ENCODE measurements at places on chromosomes 5 and 9.
A peak's percentile ranks its signal among the peaks of the same experiment; 100 is the strongest.

- DNase-seq, result no peak
Observed at GRCh38 chr5:147920420-147921030, 14.2 kb upstream of the C5orf46 start.

DNA sequence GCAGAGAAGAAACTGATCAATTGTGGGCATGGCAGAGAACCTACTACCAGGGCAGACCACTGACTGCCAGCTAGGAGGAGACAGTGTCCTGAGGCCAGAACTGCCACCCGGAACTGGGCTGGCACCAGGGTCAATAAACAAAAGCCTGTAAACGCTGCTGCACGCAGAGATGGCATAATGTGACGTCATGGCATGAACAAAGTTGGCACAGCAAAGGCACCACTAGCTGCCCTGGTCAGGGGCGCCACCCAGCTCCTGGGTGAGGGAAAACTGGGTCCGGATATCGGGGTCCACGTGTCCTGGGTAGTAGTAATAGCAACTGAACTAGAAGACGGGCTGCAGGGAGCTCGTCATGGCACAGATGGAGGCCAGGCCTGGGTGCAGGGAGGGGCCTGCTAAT, 32.1 kb downstream of the DYNC2I2 start:
- DNase-seq, result no peak

DNA sequence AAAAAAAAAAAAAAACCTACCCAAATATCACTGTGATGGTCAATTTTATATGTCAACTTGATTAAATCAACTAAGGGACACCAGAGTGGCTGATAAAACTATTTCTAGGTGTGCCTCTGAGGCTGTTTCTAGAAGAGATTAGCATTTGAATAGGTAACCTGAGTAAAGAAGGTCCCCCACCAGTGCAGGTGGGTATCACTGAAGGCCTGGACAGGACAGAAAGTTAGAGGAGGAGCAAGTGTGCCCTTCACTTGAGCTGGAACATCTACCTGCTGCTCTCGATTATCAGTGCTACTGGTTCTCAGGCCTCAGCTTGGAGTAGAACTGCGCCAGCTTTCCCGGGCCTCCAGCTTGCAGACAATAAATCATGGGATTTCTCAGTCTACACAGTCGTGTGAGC, 88.7 kb downstream of the TLE1 start:
- no peak for DNase-seq

GRCh38 chr5:151270599-151270998, 17.6 kb downstream of the GM2A start:
- DNase-seq, result no peak

- no peak for DNase-seq
Observed at GRCh38 chr5:95631255-95631958, 11.5 kb downstream of the GPR150 start.

- no peak for DNase-seq
Observed at GRCh38 chr5:150066901-150067396, 19.4 kb downstream of the CSF1R start.

DNA sequence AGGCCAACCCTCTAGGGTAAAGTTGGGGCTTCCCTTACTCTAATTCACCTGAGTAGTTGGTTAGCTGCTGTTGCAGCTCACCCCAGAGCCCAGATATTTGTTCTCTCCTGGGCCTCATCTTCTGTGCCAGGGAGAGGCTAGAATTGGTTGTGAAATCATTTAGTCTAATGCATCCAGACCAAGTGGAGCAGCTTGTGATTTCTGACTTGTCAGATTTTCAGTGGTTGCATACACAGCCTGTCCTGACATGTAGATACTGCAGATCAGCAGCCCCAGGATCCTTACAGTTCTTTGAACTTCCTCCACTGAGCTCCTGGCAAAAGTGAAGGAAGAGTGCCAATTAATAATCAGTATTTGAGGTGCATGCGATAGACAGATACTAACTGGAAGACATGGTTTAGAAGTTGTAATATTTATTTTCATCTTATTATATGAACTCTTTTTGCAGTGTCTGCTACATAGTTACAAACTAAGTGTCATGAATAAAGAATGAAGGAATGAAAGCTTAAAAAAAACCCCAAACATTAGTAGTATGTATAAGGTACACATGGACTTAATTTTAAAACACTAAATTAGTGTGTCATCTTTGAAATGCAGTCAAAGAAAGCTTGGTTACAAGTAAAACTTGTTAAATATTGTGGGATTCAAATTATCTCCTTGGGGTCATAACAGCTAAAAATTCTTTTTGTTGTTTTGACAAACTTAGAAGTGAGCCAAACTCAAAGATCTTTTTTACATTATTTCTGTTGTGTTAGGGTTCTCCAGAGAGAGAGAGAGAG, 128.5 kb downstream of the VPS13A start:
- no peak for DNase-seq

DNA sequence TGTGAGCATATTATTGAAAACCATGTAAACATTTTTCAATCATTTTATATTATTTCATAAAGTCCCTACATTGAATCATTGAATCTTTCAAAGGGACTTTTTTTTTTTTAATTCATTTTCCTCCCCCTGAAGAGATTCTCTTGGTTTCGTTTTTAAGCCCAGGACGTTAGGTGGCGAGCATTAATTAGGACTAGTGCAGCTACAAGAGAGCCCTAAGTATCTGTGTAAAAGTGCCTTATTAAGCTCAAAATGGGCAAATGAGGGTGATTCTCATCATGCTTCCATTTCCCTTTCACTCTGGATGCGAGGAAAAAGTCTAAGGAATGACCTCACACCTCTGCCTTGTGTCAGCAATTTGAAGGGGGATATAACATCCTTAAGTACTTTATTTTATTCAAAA, 517.9 kb upstream of the ITGA1 start:
- no peak for DNase-seq

- DNase-seq, result no peak
Observed at GRCh38 chr9:134486596-134486995, 155.0 kb upstream of the COL5A1 start.

DNA sequence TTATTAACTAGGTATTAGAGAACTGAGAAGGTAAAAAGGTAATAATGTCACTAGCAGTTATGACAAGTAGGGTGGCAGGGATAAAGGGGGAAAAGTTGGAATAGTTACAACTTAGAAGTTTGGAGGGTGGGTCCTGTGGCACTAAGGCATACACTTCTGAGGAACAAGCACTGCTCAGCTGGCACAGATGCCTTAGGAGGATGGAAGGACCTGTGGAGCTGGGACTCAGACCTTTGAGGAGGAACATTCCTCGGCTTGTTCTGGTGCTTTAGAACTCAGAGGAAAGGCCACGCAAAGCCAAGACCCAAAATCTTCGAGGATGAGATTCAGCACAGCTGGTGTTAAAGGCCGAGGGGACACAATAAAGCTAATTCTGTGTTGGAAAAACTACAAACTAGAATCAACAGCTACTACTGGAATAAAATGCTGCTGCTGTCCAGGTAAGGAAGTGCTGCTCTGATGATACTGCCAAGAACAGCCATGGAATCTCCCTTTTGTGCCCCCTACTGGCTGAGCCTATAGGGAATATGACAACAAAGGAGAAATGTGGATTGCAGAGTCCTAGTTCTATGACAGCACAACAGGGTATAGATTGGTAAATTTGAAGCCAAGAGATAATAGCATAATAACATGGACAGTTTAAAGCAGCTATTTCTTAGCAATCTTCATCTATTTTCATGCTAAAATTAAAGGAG, 126.7 kb downstream of the SLC25A46 start:
- peak; percentile 14 for DNase-seq

GRCh38 chr9:18137815-18138214, 336.1 kb upstream of the ADAMTSL1 start:
- DNase-seq, result no peak

GRCh38 chr5:6464441-6464840, 15.8 kb downstream of the UBE2QL1 start:
- peak; percentile 50 for DNase-seq

DNA sequence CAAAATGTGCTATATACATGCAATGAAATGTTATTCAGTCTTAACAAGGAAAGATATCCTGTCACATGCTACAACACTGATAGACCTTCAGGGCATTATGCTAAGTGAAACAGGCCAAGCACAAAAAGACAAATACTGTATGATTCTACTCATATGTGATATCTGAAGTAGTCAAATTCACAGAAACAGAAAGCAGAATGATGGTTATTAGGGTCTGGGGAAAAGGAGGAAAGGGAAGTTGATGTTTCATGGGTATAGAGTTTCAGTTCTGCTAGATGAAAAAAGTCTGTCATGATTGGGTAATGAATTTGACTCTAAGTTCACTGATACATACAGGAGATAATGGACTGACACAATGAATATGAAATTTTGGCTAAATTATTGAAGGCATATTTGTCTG, 11.2 kb upstream of the RIC1 start:
- no peak for DNase-seq

- DNase-seq, result peak; percentile 95
Observed at GRCh38 chr9:134716067-134716466, 74.5 kb downstream of the COL5A1 start.

GRCh38 chr9:72013292-72013760, 47.1 kb downstream of the C9orf57 start:
- no peak for DNase-seq

DNA sequence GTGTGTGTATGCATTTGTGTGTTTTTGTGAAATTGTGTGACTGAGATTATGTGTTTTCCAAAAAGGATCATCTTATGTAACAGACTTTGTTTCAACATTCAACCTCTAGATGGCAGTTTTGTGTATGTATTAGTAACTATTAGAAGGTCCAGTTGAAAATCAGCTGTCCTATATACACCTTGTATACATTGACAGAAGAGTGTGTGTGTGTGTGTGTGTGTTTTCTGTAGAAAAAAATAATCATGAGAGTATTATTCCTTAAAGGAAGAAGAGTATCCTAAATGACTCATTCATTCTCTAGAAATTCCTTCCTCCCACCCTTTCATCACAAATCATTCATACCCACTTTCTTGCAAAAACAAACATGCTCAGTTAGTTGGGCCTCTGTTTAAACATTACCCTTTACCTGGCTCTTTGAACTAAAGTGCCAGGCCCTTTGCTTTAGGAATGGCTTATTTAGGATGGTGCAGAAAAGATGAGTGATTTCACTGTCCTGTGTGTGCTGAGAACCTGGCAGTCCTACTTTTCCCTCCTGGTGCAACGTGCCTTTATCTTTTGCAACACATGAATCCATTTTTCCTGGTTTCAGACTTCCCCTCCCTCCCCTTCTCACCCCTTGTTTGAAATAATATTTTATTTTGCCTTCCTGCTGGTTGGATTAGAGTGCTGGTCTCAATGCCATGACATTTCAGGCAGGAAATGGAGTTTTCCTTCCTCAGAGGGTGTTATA, 152.2 kb downstream of the ARHGAP26 start:
- peak; percentile 88 for DNase-seq

DNA sequence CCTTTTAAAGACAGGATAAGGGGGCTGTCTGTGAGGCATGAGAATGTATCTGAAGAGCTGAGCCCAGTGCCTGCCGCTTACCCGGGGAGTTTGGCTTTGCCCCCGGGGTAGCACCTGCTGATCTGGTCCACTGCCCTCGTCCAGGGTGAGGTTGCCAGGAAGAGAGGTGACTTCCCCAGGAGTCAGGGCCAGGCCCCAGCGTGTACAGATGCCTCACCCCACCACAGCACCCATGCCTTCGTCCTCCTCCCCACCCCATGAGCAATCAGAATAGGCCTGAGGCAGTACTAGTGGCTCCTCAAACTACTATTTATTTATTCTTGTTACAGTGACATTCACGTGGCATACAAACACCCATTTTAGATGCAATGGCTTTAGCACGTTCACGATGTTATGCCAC, 15.7 kb upstream of the AIF1L start:
- no peak for DNase-seq

Measured in cerebellar cortex (tissue), 1 donor.